Heart right ventricle (tissue), 16 donors: ENCODE measurements at places on chromosomes 3 and 15. TPM values are rescaled to one million over a fixed set of nuclear protein-coding genes. Genes with fewer than 3 reads are reported as not detected.

The INTS14 gene
- polyA plus RNA-seq, result 12.1 TPM

The COL7A1 gene
- polyA plus RNA-seq, result 7.7 TPM

The SAXO2 gene
- polyA plus RNA-seq, result 0.80 TPM

The TGM5 gene
- polyA plus RNA-seq, result 0.10 TPM
